ENCODE measurements at places on chromosomes 2 and 18.

DNA sequence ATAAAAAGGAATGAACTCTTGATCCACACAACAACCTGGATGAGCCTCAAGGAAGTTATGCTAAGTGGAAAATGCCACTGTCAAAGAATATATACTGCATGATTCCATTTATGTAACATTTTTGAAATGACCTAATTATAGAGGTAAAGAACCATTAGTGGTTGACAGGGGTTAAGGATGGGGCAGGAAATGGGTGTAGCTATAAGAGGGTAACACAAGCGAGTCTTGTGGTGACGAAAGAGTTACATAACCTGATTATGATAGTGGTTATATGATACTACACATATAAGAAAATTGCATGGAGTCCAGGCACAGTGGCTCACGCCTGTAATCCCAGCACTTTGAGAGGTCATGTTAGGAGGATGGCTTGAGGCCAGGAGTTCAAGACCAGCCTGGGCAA lies 346.6 kb upstream of the PKDCC start:
- no peak for DNase-seq

GRCh38 chr2:23467618-23468017 lies 82.6 kb downstream of the KLHL29 start:
- no peak for DNase-seq

- DNase-seq: peak; percentile 68
Observed at GRCh38 chr2:144645083-144645778, 125.3 kb upstream of the ZEB2 start.

DNA sequence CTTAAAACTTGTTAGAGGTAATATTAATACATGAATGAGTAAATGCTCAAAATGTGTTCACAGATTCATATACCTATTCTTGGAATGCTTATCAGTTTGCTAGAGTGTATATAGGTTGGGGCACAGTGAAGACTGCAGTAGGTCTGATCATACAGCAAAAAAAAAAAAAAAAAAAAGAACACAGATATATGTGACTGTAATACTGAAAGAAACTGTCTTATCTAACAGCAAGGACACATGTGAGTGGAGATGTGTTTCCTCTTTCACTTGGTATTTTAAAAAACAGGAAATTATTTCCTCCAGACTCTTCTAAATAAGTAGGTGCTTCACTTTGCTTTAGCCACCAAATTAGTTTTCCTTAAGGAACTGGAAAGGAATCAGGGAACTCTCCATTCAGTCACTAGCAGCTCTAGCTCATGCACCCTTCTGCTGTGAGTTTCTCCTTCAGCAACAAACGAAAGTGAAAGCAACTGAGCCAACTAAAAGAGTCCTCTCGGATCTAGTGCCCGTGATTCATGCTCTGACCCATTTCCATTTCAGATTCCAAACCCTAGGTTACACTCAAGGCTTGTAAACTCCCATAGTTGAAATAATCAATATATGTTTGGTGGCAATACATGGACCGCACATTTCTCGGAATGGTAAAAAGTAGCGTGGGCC lies 98.5 kb downstream of the DSEL start:
- peak; percentile 71 for DNase-seq

- peak; percentile 25 for DNase-seq
Observed at GRCh38 chr2:168136392-168136977, 110.9 kb downstream of the STK39 start.

- no peak for DNase-seq
Observed at GRCh38 chr2:49687918-49688317, 533.6 kb upstream of the FSHR start.
